ENCODE measurements at places on chromosomes 12 and 14.

GRCh38 chr12:83031196-83031595, 344.5 kb downstream of the TMTC2 start:
- no peak for DNase-seq

- DNase-seq, result no peak
Measured at GRCh38 chr12:26741584-26742227, 91.3 kb downstream of the ITPR2 start.

DNA sequence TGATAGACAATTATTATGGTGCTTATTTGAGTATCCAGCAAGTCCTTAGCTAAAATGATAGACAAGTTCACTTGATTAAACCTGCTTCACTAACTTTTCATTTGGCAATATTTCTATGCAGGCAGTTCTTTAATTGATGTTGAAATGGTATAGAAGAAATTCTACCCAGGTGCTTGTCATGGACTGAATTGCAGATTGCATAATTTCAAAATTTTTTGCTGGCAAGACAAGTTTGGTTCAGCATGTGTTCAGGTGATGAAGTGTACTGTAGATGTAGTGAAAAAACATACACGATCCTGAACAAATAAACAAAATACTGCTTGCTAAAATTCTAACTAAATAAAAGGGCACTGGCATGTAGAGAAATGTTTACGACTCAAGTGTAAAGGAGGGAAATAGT, 189.0 kb downstream of the FOXA1 start:
- no peak for DNase-seq

GRCh38 chr12:43402436-43402835, 149.6 kb downstream of the ADAMTS20 start:
- no peak for DNase-seq

- DNase-seq, result no peak
Measured at GRCh38 chr14:43983721-43984120, 523.4 kb downstream of the FSCB start.

DNA sequence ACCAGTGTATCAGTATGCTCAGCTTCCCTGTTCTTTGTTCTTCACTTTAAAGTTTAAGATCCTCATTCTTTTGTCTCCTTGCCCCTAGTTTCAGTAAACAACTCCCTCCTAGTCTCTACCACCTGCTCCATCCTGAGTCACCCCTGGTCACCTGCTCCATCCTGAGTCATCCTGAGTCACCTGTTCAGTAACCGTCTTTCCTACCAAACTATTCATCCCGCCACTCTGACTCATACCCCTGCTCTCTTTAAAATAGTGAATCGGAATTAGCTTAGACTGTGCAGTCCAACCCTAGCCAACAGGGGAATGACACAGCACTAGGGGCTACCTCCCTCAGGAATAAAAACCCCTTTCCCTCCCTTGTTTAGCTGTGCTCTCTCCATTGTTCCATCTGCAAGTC, 888.1 kb upstream of the MDGA2 start:
- DNase-seq, result no peak

- DNase-seq, result no peak
Measured at GRCh38 chr12:124673801-124674617, 106.6 kb upstream of the NCOR2 start.

GRCh38 chr12:119229837-119230236, 51.1 kb downstream of the HSPB8 start:
- peak; percentile 15 for DNase-seq

DNA sequence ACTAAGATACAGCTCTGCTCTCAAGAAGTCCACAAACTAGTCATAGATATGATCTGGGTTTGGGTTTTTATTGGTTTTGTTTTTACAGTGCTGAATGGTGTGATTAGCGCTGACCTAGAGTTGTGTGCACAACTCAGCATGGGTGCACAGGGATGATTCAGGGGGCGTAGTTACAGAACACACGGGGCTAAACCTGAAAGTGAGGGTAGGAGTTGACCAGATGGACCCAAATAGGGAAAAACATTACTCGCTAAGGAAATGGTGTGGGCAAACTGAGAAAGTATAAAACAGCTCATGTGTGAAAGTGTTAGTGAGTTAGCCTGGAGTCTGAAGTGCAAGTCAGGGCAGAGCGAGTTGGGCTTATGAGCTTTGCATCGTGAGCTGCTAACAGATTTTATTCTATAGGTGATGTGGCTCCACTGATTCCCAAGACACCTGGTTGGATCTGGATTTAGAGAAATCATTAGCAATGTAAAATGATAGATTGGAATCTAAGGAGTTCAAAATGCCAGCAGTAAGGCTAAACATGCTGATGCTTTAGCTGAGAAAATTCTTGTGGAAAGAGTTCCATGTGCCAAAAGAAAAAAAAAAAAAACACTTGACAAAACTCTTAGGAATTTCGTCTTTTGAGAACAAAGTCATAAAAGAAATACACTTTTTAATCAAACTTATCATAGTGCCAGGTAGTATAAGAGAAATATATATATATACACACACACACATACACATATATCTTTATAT, 134.9 kb downstream of the SLC5A8 start:
- no peak for DNase-seq

- DNase-seq, result no peak
Measured at GRCh38 chr12:123910761-123911193, 61.9 kb downstream of the CCDC92 start.

- no peak for DNase-seq
Measured at GRCh38 chr12:106254724-106255123, 6.9 kb upstream of the CKAP4 start.

DNA sequence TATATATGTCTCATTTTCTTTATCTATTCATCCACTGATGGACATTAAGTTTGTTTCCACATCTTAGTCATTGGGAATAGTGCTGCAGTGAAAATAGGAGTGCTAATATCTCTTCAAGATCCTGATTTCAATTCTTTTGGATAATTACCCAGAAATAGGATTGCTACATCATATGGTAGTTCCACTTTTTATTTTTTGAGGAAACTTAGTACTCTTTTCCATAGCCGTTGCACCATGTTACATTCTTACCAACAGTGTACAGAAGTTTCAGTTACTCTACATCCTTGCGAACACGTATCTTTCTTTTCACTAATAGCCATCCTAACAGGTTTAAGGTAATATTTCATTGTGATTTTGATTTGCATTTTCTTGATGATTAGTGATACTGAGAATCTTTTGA, 29.8 kb downstream of the TESPA1 start:
- no peak for DNase-seq

- DNase-seq, result no peak
Measured at GRCh38 chr14:85332401-85332800, 197.5 kb upstream of the FLRT2 start.

GRCh38 chr12:88781909-88782308, 201.6 kb upstream of the KITLG start:
- peak; percentile 71 for DNase-seq

DNA sequence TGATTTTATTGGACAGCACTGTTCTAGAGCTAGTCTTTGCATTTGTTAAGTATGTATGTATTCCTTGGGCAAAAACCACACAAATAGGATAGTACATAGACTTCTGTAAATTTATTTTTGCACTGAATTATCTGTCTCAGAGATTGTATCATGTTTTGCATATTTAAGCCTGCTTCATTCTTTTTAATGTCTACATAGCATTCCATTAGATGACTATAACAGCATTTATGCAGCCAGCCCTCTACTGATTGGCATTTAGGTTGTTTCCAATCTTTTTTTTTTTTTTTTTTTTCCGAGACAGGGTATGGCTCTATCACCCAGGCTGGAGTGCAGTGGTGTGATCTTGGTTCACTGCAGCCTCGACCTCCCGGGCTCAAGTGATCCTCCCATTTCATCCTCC, 34.5 kb downstream of the SYNDIG1L start:
- no peak for DNase-seq

- peak; percentile 20 for DNase-seq
Measured at GRCh38 chr12:51973560-51973959, 22.1 kb downstream of the ACVR1B start.

- DNase-seq, result no peak
Measured at GRCh38 chr12:40688085-40688725, 4.0 kb upstream of the CNTN1 start.

DNA sequence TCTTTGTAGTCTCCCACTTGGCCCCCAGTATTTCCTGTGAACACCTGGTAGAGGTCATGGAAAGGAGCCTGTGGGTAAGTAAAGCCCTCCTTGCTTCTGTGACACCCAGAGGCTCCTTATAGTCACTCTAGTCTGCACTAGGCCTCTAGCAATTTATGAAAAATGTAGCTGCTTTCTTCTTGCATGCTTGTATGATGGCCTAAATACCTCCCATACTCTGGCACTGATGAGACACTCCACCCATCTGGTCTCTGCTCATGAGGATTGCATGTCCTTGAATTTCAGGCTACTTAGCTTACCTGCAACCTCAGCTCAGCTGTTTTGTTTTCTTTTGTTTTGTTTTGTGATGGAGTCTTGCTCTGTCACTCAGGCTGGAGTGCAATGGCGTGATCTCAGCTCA, 4.6 kb upstream of the A2ML1 start:
- DNase-seq, result peak; percentile 4

GRCh38 chr14:65001723-65002122, 15.0 kb downstream of the FNTB start:
- DNase-seq, result peak; percentile 34

- peak; percentile 69 for DNase-seq
Measured at GRCh38 chr12:50314636-50315312, 31.5 kb upstream of the LIMA1 start.

GRCh38 chr14:101371799-101372793, 189.2 kb upstream of the DIO3 start:
- no peak for DNase-seq

GRCh38 chr12:120225852-120226640, 25.1 kb upstream of the RPLP0 start:
- no peak for DNase-seq

- no peak for DNase-seq
Measured at GRCh38 chr12:14647028-14647750, 49.2 kb downstream of the GUCY2C start.

DNA sequence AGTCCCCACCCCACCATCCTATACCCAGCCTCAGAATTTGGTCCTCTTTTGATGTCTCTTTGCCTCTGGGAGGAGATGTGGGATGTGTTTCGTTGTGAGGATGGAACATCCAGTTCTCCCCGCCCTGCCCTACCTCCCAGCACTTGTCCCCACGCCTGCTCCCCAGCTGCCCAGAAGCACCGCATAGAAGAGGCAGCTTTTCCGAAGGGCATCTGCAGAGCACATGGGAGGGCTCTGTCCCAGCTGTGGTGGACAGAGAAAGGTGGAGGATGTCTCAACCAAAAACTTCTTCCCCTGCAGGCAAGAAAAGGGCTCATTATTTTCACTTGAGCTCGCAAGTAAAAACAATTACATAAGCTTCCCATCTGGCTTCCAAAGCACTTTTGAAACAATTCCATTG, 302.6 kb downstream of the PCNX1 start:
- no peak for DNase-seq

- DNase-seq, result peak; percentile 97
Measured at GRCh38 chr12:47270782-47271664, 191.3 kb upstream of the AMIGO2 start.

DNA sequence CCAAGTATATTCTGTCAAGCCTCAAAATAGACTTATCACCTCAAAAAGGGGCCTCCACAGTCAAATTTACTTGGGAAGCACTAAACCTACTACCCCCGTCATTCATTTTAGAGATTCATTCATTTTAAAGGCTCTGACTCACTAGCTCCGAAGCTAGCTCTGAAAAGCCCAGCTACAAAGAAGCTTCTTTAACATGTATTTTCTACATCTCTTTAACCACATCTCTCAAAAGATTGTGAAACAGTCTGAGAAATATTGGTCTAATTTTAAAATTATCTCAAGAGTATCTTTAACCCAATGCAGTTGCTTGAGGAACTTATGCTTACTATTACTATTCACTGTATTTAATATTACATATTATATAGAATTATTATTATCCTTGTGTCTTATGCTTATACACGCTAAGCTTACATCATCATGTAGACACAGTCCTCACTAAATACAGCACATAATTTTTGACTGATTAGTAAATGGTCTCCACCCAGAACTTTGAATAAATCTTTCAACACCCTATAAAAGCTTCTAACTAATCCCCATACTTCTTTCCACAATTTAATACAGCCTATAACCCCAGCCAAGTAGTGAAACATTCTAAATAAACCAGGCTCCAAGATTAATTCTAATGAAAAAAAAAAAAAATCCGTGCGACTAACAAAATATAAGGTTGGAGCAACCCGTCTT, 7.8 kb downstream of the NT5DC3 start:
- DNase-seq, result peak; percentile 67

- DNase-seq, result peak; percentile 15
Measured at GRCh38 chr14:61891170-61891569, 128.9 kb downstream of the SNAPC1 start.

DNA sequence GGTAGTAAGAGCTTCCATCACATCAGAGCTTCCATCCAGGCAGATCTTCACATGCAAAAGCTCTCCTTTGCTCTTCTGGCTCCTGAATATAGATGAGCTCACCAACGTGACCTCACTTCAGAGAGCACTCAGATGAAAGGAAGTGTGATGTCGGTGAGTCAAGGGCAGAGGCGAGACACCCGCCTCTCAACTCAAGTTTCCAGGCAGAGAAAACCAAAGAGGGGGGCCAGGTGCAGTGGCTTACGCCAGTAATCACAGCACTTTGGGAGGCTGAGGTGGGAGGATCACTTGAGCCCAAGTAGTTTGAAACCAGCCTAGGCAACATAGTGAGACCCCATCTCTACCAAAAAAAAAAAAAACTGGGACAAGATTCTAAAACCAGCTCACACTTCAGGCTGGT, 126.9 kb downstream of the DUSP6 start:
- DNase-seq, result peak; percentile 62

- DNase-seq, result no peak
Measured at GRCh38 chr12:89655841-89656240, 52.8 kb downstream of the ATP2B1 start.

DNA sequence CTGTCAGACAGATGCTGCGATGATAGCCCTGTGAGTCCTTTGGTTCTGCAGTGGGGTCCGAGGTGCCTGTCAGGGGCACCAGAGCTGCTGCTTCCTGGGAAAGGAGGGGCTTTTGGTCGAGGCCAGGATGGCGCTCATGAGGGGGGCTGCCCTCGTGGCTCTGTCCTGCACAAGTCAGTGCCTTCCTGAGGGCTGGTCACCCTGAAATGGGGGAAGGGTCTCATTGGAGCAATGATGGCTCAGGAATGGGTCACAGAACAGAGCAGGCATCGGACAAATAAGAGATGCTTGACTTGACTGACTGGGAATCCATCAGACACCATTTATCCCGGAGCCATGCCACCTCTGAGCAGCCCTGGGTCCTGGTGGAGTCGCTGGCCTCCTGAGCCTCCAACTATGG, 121.9 kb downstream of the ADGRD1 start:
- no peak for DNase-seq

- DNase-seq, result peak; percentile 19
Measured at GRCh38 chr14:76811561-76811960, 1.1 kb downstream of the ANGEL1 start.

GRCh38 chr12:40146800-40147797, 41.2 kb upstream of the SLC2A13 start:
- DNase-seq, result no peak

DNA sequence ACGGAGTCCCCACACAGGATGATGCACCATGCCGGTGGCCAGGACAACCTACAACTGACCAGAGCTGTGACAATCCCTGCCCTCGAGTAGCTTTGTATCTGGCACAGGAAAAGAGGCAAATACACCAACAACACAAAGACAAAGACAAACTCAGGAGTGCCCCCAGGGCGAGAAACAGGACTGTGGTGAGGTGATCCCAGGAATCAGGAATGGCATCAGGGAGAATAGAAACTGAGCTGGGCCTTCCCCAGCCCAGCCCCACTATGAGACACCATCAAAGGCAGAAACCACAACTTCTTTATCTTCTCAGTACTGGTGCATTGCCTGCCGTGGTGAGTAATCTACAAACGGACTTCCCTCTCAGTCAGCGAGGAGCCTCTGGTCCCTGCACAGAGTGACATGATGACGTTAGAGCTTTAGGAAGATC, 157.7 kb downstream of the TTC7B start:
- DNase-seq, result peak; percentile 66
